ENCODE measurements at places on chromosomes 12 and 14.

DNA sequence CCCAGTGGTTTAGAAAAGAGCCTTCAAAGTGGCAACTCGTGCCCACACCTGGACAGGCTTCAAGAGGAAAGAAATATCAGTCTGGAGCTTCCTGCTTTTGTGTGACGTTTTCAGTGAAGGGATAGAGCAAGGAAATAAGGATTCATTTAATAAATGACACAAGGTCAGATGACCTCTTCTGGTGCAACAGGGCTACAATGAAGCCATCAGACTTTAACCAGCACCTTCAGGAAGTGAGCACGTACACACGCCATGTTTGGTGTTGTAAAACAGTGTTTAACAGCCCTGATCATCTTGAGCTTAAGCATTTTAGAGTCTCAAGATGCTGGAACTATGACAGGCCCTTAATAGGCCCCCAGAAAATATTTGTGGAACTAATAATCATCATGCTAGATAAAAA is 59.1 kb downstream of the CCDC60 start:
- DNase-seq, result no peak

DNA sequence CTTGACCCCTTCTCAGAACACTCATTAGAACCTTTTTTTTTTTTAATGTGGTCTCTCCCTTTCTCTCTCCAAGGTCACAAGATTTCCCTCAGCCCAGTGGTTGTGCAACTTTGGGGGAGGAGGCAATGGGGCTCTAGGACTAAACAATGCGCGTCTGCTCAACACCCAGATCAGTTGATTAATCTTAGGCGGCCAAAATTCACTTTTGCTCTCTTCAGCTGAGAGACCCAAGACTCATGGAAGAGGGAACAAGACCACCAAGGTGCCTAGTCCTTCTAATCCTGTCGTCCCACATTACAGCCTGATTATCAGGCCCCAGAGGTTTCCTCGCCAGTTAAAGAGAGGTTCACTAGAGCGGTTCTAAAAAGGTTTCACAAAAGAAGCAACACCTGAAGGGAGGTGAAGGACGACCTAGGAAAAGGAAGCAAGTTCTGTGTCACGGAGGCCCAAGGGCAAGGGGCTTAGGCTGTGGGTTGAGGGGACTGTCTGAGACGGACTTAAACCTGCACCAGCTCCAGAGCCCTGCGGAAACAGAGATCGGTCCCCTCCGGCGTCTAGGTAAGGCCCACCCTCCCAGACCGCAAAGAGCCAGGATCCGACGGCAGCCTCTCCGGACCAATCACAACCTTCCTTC is 824 bp upstream of the TARBP2 start:
- DNase-seq, result no peak

- DNase-seq, result no peak
These were observed 59.7 kb upstream of the FAM222A start for GRCh38 chr12:109653890-109654289.

GRCh38 chr12:128178966-128179365 is 88.0 kb upstream of the TMEM132C start:
- DNase-seq, result no peak

- DNase-seq, result no peak
These were observed 9.4 kb downstream of the SSPN start for GRCh38 chr12:26204612-26205289.

DNA sequence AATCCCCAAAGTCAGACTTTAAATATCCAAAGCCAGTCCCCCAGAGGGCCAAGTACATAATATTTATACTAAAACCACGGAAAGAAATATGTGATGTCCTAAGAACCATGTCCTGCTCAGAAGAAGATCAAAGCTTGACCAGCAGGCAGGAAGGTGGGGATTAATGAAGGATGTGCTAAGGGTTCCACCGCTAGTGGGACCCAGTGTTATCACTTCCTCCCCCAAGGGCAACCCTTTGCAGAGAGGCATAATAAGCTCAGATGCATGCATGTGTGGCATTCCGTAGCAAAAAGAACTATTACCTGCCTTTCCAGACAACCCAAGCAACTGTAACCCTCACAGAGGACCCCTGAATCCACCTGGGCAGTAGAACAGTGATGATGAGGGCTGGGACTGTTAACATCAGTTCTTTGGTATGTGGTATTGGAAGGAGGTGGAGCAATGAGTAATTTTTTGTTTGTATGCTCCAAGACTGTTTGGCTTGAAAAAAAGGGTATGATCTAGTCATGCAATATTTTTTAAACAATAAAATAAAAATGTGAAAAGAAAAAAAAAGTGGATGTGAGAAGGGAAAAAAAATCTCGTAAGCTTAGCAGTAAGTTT is 71.7 kb upstream of the ETV6 start:
- no peak for DNase-seq

DNA sequence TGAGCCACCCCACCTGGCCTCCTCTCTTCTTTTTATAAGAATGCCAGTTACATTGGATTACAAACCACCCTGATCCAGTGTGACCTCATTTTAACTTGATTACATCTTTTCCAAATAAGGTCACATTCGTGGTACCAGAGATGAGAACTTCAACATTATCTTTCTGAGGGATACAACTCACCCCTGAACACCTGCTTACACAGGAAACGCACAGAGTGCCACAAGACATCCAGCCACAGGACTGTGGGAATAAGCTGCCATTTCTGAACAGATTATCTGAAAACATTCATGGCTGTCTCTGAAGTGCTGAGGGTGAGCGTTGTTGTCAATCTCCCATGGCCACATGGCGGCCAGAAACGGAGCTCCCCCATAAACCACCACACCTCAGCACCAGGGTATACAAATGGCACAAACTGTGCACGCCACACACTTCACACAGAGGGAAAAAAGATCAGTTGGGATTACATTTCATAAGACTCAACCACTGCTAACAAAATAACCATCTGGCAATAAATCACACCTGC is 23.7 kb downstream of the FOXN3 start:
- DNase-seq, result no peak

GRCh38 chr12:64671681-64672080 is 61.4 kb downstream of the RASSF3 start:
- DNase-seq, result no peak

DNA sequence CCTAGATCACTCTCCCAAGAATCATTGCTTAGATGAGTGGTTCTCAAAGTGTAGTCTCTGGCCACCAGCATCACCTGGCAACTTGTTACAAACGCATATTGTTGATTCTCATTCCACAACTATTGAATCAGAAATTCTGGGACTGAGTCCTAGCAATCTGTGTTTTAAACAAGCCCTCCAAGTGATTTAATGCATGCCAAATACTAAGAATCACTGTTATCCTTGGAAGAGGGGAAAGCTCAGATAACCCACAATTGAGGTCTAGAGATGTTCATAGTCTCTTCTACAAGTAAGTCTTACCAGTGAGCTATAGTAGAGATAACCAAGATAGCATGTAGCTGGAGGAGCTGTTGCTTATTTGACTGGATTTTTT is 666.6 kb downstream of the DIO2 start:
- DNase-seq, result no peak

GRCh38 chr12:19409376-19409775 is 29.9 kb upstream of the AEBP2 start:
- no peak for DNase-seq

GRCh38 chr12:107718606-107719005 is 33.0 kb downstream of the PWP1 start:
- no peak for DNase-seq

GRCh38 chr12:12115514-12115913 is 44.8 kb downstream of the BCL2L14 start:
- no peak for DNase-seq

GRCh38 chr14:42113358-42114069 is 506.8 kb downstream of the LRFN5 start:
- DNase-seq, result no peak

DNA sequence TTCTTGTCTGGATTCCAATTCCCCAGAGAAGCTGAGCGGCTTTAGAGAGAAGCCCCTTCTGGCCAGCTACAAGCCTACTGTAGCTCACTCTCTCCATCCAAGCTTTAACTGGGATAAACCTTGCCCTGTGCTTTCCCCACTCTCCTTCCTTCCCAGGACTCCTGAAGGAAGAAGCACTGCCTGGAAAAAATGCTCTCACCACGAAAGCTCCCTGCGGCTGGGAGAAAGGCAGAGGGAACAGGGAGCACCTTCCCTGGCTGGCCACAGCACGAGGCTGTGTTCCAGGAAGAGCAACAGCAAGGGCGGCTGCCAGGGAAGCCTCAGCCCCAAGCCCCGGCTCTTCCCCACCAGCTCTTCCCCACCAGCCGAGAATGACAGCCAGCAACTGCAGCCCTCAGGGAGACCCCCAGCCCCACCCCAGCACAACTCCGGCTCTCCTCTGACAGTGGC is 40.8 kb upstream of the PNMA1 start:
- DNase-seq, result no peak

DNA sequence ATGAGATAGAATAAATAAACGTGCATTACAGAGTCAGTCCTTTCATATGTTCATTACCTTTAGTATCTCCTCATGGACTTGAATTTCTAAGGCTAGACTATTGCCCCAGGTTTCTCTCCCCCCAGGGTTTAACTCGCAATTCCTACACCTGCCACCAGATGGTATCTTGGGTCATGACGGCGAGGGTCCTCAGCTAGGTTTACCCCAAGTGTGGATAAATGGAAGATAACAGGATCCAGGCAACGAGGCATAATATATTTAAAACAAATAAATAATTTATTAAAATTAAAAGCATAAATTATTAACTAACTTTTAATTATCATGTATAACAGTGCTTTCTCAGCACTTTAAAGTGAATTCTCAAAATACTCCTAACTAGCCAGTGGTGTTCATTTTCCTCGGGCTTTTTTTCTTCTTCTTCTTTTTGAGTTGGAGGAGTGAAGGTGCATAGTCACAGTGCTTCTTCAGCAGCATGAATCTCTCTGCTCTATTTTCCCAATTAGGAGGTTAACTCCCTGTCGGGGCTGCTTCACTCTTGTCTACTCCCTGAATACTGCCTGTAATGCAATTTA is 243.5 kb upstream of the CAND1 start:
- DNase-seq, result peak; percentile 34

DNA sequence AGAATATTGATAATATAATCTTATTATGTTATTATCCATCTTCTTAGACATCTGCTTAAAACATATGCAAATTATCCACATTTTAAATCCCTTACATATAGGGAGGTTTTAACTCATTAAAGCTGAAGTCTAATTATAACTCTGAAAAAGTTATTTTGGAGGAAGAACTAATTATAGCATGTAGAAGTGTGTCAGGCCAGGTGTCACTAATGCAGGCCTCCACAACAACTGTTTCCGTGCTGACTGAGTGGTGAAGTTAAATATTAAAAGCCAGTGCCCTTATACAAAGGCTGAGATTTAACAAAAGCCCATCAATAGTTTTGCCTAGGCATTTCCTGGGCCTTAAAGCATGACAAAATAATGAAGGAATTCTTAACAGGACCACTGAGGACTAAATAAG is 157.4 kb downstream of the LRRK2 start:
- no peak for DNase-seq

DNA sequence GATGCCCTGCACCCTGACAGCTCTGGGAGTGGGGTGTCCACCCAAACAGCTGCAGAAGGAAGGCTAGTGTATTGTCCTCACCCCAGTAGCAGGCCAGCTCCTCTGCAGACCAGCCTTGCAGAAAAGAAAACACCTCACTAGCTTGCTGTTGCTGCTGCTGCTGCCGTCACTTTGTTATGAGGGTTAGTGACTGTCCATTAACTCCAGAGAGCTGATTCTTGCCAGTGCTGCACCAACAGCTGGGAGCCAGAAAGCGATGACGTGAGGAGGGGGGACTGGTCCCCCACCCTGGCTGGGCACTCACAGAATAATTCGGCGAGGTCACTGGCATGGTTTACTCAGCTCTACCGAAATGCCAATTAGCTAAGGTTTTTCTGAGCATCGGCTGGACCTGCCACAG is 2.8 kb downstream of the SYNDIG1L start:
- no peak for DNase-seq

- DNase-seq, result no peak
These were observed 47.2 kb downstream of the SVOP start for GRCh38 chr12:108973629-108974152.

DNA sequence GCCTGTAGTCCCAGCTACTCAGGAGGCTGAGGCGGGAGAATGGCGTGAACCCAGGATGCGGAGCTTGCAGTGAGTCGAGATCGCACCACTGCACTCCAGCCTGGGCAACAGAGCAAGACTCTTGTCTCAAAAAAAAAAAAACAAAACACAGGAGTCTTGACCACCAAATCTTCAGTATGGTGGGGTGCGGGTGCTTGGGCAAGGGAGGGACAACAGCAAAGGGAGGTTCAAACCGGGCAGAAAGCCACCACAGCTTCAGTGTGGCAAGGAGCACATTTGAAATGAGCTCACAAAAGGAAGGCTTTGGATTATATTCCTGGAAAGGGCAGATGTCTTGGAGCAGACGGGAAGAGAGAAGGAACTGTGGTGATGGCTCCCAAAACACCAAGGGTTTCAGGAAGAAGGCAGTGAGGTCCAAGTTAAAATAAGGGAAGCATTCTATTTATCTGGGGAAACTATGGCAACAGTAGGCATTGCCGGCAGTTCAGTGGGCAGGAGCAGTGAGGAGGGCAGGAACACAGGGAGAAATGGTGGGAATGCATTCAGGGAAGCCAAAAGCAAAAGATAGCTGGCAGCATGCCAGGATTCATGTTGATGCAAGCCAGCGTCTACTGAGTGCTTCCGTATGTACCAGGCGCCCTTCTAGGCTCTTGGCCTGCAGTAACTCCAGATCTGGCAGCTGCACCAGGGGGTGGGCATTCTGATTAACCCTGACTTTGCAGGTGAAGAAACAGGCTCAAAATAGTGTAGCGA is 51.0 kb upstream of the SRSF5 start:
- DNase-seq, result no peak

GRCh38 chr12:7072035-7072434 is 11.5 kb downstream of the C1S start:
- no peak for DNase-seq

DNA sequence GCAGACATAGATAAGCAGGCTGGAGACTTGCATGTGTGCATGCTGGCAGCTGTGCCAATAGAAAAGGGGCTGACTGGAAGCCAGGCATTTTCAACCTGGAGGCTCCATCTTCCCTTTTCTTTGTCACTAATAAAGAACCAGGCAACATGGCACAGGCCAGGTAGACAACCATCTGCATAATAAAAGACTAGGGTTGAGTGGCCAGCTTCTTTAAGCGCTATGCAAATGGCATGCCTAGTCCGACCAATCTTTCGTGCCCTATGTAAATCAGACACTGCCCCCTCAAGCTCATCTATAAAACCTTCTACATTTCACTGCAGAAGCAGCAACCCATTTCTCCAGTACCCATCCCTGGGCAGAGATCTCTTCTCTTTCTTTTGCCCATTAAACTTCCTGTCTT is 4.6 kb upstream of the KLRC1 start:
- DNase-seq, result no peak

DNA sequence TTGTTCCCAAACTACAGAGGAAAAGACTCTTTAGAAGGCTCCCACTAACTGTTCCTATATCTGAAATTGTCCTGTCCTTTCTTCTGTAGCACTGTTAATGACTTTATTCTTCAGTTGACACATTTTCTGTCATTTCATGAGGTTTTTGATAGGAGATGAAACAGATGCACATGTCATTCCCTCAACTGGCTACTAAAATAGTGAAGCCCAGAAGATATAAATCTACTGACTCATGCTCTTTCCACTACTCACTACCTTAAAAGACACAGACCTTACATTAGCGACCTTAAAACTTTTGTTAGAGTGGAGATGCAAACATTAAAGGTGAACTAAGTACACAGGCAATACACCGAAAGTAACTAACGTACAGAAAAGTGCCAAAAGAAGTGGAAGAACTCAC is 59.5 kb upstream of the ANKS1B start:
- no peak for DNase-seq

GRCh38 chr12:74647256-74647655 is 109.6 kb downstream of the ATXN7L3B start:
- no peak for DNase-seq

- DNase-seq, result no peak
These were observed 365.7 kb downstream of the FLRT2 start for GRCh38 chr14:85895603-85896002.

GRCh38 chr12:64618953-64619590 is 8.8 kb downstream of the RASSF3 start:
- DNase-seq, result no peak
